GM04504 (cell line): ENCODE measurements at places on chromosomes 6 and 20.

GRCh38 chr6:133923938-133924593 is 29.0 kb upstream of the TBPL1 start:
- DNase-seq = peak; percentile 53

DNA sequence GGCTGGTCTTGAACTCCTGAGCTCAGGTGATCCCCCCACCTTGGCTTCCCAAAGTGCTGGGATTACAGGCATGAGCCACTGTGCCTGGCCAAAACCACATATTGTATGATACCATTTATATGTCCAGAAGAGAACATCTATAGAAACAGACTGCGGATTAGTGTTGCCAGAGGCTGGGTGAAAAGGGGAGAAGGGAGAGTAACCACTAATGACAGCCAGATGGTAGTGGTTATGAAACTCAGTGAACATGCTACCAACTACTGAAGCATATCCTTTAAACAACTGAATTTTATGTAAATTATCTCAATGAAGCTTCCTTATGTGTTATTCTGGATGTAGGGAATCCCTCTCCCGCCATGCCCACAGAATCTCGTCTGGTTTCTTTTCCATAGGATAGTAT is 15.7 kb downstream of the SLC23A2 start:
- peak; percentile 30 for DNase-seq

GRCh38 chr20:9409352-9409751 is 105.0 kb upstream of the LAMP5 start:
- DNase-seq = no peak

DNA sequence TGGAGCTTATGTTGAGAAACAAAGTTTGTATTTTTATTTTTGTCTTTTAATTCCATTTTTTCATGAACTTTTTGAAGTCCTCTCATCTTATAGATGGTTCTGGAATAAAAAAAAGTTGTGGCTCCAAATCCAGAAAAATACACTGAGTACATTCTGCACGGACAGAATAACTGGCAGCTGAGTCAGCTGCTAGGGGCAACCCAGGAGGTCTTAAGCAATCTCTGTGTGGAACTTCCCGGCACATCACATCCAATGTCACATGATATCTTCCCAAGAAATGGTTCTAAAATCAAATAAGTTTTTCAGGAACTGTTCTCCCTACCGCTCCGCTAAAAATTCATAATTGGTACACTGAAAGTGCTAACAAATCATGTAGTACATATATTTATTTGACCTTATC is 29.8 kb downstream of the SLC13A3 start:
- no peak for DNase-seq

GRCh38 chr20:38216746-38217595 is 43.6 kb downstream of the KIAA1755 start:
- no peak for DNase-seq

- no peak for DNase-seq
These were observed 153.4 kb upstream of the HEY2 start for GRCh38 chr6:125596020-125596419.

DNA sequence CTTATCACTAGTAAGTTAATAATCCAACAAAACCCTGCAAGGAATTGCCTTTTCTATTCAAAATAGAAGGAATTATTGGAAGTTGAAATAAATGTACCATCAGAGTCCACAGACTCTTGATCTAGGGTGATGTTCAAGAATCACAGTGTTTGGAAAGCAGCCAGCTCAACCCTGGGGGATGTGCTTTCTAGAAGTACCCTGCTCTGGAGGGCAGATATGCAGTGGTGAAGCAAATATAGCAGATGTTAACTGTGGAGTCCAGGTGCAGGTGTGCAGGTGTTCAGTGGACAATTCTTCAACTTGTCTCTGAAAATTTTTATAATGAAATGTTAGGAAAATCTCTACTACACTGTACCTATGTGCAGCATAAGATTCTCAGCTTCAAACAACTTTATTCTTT is 9.1 kb upstream of the INSM1 start:
- no peak for DNase-seq
